ENCODE measurements at places on chromosomes 4 and X.

DNA sequence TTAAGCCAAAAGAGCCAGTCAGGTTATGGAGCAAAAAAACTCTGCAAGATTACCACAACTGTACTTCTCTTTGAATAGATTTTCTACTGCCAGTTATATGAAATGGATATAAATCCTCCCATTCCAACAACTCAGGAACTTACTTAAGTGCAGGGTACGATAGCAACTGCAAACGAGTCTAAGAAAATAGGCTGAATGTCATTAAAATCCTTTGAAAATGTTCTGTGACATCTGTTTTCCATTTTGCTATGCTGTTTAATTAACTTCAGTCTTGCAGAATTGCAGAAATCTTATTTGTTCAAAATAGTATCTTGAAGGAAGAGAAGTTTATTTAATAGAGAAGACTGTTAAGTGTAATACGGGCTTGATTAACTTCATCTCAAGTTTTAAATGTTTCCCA is 243.8 kb downstream of the PALLD start:
- H3K4me1 ChIP-seq: no peaks in the 10 kb centered on the region
- DNase-seq: no peak
- H3K27me3 ChIP-seq: peaks cover 21% of the 10 kb centered on the region
- no peak overlapping the region for H3K4me3 ChIP-seq

DNA sequence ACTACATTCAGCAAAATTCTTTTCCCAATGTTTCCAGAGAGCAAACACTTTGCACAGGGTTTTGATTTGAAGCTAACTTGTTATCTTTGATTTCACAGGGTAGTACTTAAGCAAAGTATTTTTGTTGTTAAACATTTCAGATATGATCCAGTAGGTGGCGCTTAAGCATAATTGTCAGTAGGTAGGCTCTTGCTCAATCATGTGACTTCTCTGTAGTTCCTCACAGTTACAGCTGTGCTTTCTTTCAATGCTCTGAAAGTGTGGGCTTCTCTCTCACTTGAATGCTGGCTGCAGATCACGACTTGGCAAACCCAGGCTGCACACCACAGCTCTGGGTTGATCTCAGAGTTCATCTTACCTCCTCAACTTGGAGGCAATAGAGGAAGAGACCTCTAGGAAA is 1016.5 kb downstream of the SH3BGRL start:
- no peaks in the 10 kb centered on the region for H3K36me3 ChIP-seq
- H3K4me1 ChIP-seq: no peaks in the 10 kb centered on the region
- no peak for DNase-seq
- no peak overlapping the region for H3K27ac ChIP-seq

DNA sequence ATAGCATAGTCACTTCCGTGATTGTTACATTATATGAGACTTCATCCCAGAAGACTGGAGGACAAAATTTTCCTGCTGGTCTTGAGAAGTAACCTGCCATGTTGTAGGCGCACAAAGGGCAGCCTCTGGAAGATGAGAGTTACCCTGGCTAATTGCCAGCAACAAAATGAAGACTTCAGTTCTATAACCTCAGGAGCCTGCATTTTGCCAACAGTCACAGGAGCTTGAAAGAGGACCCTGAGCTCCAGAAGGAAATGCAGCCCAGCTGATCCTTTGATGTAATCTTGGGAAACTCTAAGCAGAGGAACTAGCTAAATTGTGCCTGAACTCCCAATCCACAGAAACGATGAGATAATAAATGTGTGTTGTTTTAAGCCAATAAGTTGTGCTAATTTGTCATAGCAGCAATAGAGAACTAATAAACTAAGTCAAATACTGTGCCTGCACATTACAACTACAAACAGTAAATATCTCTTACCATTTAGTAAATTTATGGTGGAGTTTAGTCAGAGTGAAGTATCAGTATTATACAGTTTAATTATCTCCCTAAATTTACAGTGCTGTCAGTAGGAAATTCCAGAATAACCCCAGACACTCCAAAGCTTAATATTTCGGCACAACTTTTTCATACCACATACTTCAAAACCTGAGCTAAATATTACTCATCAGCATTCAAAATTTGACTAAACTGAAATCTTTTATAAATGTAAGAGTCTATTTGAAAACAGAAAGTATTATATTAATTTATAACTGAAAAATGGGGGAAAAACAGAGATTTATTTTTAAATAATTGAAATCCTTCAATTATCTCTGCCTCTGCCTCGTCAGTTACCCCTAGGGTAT is 90.1 kb upstream of the MAPK10 start:
- no peaks in the 10 kb centered on the region for H3K4me1 ChIP-seq
- no peak overlapping the region for H3K27ac ChIP-seq
- H3K36me3 ChIP-seq: no peaks in the 10 kb centered on the region
- H3K4me3 ChIP-seq: no peak overlapping the region

GRCh38 chrX:4397471-4397870 is 684.0 kb upstream of the PRKX start:
- no peak overlapping the region for H3K27ac ChIP-seq
- DNase-seq: no peak

DNA sequence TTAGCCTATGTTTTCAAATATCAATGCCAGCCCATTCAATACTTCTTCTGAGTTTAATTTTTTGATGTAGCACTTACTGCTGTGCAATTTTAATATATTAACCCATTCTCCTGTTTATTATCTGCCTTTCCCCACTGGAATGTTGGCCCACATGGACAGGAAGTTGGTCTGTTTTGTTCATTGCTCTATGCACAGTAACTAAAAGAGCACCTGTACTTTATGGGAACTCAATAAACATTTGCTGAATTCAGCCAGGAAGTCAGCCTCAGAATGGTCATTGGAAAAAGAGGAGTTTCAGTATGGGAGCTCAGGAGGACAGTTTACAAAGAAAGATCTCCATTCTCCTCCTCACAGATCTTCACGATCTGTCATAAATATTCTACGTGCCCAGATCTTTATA is 510.5 kb upstream of the AGA start:
- no peaks in the 10 kb centered on the region for H3K4me1 ChIP-seq
- H3K27ac ChIP-seq: no peak overlapping the region
- no peaks in the 10 kb centered on the region for H3K27me3 ChIP-seq
- DNase-seq: no peak
- no peak overlapping the region for H3K4me3 ChIP-seq
- no peaks in the 10 kb centered on the region for H3K36me3 ChIP-seq
